ENCODE measurements at places on chromosomes 7 and 10.
A peak's percentile ranks its signal among the peaks of the same experiment; 100 is the strongest.

DNA sequence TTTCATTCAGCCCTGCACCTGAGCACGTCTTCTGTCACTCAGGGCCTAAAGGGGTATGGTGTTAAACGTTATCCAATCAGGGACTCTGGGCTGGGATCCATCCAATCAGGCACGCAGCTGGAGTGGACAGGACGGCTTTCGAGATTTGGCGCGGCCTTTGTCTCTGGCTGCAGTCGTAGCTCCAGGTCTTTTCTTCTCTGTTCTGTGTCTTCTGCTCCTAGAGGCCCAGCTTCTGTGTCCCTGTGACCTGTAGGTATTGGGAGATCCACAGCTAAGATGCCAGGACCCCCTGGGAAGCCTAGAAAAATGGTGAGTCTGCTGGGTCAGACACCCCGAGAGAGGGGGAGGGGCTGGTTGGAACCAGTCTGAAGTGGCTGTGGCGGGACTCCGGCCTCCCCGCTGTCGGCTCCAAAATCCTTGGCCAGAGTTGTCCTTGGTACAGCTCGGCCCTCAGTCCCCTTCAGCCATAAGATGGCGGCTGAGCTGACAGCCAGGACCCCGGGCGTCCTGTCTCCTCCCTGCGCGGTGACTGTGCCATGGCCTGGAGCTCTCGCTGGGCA is 11.7 kb upstream of the ZNF680 start:
- no peak for DNase-seq

- no peak for DNase-seq
These were observed 50.0 kb downstream of the ALOX5 start for GRCh38 chr10:45423976-45424499.

DNA sequence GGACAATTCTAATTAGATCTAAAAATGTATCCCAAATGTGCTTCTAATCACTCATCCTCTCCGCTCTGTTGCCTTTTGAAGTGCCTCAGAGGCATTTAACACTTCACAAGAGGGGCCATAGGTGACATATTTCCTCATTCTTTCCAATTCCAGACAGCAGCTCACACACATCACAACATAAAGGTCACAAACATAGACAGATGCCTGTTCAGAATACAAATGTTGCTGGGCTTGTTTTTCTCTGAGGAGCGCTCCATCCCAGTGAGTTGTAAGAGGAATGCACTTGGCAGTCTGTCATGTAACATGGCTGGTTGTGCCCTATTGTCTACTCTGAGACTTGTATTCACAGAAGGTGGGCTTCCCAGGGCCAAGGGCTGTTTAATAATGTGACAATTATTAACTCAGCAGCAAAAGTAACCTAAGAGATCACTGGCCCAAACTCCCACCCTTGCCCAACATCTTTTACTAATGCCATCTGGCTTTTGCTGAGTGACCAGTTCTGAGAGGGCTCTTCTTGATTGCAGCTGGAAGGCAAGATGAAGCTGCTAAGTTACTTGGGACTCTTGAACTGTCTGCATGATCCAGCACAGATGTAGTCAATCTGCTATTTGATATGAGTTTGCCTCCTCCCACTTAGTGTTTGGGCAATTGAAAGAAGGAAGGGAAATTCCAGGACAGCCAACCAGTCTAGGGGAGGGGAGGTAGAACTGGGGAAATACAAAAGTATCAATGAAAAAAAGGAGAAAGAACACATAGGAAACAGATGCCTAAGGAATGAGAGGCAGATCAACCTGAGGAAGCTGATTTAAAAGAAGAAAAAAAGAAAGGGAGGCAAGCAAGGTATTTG is 13.6 kb downstream of the PON2 start:
- no peak for DNase-seq

- no peak for DNase-seq
These were observed 239.9 kb upstream of the CELF2 start for GRCh38 chr10:10777723-10778122.

DNA sequence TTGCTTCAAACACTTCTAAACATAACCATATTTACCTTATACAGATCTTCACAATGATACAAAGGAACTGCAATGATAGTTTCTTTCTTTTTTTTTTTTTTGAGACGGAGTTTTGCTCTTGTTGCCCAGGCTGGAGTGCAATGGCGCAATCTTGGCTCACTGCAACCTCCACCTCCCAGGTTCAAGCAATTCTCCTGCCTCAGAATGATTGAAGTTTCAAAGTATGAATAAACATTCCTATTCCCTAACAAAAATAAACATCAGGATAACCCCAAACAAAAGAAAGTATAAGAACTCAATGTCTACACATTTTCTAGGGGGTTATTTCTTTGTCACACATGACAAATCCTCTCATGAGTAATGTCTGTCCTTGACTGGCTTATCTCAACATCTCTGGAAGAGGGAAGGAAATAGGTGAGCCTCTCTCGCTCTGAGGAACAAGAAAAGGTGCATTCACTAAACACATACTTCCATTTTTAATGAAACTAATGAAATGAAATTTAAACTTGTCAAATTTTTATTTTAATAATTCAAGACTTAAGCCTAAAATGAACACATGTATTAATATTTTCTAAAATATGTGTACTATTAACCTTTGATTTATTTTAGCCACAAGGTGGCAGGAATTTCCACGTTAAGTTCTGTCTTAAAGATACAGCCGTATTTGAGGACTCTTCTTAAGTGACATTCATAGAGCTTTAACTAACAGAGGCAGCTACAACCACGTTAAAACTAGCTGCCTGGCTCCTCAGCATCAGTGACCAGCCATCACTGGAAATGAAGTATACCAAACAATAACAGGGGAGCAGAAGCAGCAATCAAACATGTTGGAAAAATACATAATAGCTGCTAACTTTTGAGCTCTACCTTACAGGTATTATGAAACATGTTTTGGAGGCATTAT is 58.3 kb downstream of the MALSU1 start:
- DNase-seq = no peak

GRCh38 chr10:58013406-58013805 is 254.3 kb downstream of the IPMK start:
- no peak for DNase-seq

GRCh38 chr10:106795619-106796018 is 368.9 kb downstream of the SORCS1 start:
- DNase-seq = no peak

DNA sequence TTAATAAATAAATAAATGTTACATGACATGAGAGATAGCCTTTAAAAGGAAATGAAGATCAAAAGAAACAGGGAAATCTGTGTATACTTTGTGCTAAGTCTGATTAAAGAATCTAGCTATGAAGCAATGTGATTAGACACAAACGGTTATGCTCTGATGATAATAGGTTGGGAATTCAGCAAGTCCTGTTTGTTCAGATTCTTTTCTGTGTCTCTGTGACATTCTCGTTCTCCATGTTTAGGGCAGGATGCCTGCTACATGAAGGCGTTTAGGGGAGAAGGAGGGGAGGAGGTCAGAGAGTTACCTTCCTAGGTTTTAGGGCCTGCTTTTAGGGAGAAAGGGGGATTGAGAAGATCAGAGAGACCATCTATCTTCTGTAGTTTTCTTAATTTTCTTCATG is 555.3 kb downstream of the DNAJB9 start:
- DNase-seq = no peak

- DNase-seq = peak; percentile 53
These were observed 2.2 kb downstream of the CRTAC1 start for GRCh38 chr10:98028168-98028770.

- no peak for DNase-seq
These were observed 102.9 kb downstream of the FAM204A start for GRCh38 chr10:118239236-118239630.

DNA sequence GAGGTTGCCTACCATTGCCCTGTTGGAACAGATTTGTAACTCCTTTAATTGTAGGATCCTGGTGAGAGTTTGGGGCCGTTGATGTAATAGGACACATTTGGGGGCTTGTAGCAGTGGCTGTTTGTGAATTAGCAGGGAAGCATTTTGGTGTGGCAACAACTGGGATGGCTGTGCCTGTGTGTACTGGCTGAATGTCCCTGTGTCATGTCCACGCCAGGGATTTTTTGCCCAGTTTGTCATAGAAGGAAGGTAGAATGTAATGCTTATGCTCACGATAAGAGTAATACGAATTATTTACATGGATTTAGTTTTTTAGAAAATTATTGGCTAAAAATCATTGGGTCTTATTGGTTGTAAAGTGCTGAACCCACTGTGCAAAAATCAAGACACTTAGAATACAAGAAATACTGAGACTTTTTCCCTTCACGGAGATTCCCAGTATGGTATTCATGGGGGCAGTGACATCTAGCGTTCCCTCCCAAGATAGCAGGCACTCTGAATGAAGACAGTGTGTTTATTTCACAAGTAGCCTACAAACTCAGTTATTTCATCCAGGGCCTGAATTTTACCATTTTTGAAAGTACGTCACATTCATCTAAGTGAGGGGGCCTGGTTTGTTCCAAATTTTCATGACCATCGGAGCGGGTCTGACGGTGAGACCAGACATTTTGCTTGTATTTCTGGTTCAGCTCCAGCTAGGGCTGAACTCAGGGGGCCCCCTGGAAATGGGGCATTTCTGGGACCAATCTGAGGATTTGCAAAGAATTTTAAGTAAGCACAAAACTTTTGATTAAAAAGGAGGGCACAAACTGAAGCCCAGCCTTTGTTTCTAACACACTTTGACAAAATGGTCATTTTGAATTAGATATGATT is 74.7 kb downstream of the CACNB2 start:
- no peak for DNase-seq

DNA sequence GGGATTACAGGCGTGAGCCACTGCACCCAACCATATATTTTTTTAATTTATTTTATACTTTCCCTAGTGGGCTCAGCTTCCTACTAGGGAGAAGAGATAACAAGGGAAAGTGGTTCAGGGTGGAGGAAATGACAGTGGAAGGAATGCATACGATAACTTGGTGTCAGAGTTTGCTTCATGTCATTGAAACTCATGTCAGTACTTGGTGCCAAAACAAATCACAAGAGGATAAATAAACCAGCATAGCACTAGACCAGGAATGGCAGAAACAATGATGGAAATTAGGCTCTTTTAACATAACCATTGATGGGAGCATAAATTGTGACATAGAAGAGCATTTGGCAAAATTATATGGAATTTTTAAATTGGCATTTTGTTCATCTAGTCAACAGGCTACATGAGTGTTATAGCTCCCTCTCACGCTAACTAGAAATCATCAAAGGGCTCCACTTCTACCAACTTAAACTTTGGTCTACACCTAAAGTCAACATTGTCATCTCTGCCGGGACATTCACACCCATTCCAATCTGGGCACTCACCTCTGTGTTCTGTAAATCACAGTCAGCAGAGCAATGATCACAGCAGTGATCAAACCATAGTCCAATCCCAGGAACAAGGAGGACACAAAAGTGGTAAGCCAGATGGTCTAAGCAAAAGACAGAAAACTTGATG is 41.2 kb downstream of the PSMC2 start:
- no peak for DNase-seq

DNA sequence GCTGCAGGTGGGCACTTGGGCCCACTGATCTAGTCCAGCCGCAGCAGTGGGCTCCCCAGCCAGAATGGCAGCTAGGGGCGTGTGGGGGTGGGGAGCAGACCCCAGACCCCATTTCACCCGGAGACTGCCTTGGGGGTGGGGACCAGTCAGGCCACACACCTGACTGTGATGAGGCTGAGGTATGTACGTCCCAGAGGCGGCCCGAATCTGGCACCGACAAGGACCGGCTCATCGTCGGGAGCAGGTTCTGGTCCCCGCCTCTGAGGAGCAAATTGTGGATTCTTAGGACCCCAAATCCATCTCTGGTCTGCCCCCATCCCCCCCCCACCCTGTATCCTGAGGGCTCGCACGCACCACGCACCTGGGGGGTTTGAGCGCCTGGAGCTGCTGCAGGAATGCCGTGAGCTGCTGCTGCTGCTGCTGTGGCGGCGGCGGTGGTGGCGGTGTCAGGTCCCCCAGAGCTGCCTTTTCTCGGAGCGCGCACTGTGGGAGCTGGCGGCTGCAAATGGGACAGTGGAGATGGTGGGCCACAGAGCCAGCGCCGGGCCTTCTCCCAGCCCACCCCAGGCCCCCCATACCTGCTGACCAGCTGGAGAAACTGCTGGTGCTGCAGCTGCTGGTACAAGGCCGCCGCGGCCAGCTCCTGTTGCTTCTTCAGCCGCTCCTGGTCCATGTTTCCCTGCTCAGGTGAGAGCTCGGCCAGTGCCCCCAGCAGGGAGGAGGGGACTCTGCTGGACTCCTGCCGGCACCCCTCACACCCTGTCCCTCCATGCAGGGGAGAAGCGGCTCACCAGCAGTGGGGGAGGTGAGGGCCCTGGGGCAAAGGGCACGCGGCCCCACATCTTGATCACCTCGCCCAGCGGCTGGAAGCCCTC is 10.2 kb downstream of the GIGYF1 start:
- DNase-seq = no peak

- no peak for DNase-seq
These were observed 195.3 kb downstream of the PHTF2 start for GRCh38 chr7:77993838-77994237.

- no peak for DNase-seq
These were observed 95.3 kb downstream of the KAT6B start for GRCh38 chr10:74921744-74922143.

- no peak for DNase-seq
These were observed 78.6 kb upstream of the SLC25A13 start for GRCh38 chr7:96400518-96400917.

GRCh38 chr7:19143881-19144574 is 1.2 kb downstream of the FERD3L start:
- no peak for DNase-seq

GRCh38 chr10:91709394-91709798 is 76.5 kb upstream of the PPP1R3C start:
- DNase-seq = no peak

DNA sequence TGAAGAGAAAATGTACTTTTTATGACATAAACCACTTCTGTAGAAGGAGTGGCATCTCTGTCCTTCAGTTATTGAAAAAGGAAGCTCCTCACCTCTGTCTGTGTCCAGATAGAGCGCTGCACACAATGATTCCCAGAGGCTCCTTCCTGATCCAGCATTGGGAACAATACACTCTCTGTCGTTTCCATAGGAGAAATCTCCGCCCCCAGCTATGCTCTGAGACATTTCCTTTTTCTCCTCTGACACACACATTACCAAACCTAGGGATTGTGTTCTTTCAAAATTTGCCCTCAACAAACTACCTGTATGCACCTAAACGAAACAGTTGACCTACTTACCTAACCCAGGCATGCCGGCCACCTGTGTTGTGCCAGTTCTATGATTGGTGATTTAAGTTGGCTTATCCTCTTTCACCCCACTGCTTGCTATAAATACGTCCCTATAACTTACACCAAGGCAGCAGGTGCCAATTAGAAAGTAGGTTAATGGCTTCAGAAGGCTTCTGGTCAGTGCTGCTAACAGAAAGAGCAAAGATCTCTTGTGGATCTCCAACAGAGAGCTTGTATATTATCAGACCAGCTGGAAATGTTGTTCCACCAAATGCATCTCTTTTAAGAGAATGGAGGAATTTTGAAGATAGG is 140.1 kb upstream of the JCAD start:
- no peak for DNase-seq

- DNase-seq = no peak
These were observed 8.9 kb upstream of the PKD1L1 start for GRCh38 chr7:47957156-47957555.

GRCh38 chr10:98367604-98368451 is 47.2 kb downstream of the PYROXD2 start:
- DNase-seq = no peak

GRCh38 chr10:78063236-78063635 is 29.6 kb downstream of the RPS24 start:
- no peak for DNase-seq

- no peak for DNase-seq
These were observed 274.2 kb downstream of the ELMO1 start for GRCh38 chr7:37174460-37174859.

GRCh38 chr10:21479570-21480315 is 45.7 kb downstream of the SKIDA1 start:
- no peak for DNase-seq

All from stimulated activated CD4-positive, alpha-beta T cell treated with anti-CD3 and anti-CD28 coated beads, Interleukin-4, amount 100 ng/mL, for 4 hours (primary cell).